ENCODE measurements at places on chromosomes 6 and 20.

DNA sequence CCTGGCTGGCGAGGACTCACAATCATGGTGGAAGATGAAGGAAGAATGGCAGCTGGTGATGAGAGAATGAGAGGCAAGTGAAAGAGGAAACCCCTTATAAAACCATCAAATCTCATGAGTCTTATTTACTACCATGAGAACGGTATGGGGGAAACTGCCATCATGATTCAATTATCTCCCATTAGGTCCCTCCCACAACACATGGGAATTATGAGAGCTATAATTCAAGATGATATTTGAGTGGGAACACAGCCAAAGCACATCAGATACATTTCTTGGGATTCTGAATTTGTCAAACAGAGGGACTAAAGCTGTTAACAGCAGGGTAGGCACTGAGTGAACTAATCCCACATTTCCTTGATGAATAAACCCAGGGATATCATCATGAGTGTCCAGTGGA lies 116.2 kb upstream of the PLCB4 start:
- no peak for DNase-seq

GRCh38 chr6:167662075-167662880 lies 164.4 kb upstream of the AFDN start:
- DNase-seq, result no peak

GRCh38 chr20:39294137-39294725 lies 332.1 kb downstream of the DHX35 start:
- no peak for DNase-seq

GRCh38 chr6:99138445-99138844 lies 190.7 kb upstream of the FBXL4 start:
- no peak for DNase-seq

DNA sequence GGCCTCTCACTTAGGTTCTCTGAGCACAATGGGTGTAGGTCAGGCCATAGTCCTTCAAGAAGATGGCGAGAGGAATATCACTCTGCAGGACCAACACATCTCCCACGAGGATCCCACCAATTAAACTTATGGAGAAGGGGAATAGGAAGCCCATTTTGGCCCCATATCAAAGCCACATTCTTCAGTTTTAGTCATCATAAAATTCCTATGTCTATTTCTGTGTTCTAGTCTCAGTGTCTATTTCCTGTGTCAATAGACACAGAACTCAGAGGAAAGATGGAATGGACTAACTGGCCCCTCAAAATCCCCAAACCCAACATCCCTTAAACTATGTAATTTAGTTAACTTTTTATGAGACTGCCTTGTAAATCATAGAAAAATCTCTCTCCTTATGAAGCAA lies 216.8 kb downstream of the HACE1 start:
- DNase-seq, result no peak

- no peak for DNase-seq
Measured at GRCh38 chr6:15745781-15746180, 83.0 kb upstream of the DTNBP1 start.

DNA sequence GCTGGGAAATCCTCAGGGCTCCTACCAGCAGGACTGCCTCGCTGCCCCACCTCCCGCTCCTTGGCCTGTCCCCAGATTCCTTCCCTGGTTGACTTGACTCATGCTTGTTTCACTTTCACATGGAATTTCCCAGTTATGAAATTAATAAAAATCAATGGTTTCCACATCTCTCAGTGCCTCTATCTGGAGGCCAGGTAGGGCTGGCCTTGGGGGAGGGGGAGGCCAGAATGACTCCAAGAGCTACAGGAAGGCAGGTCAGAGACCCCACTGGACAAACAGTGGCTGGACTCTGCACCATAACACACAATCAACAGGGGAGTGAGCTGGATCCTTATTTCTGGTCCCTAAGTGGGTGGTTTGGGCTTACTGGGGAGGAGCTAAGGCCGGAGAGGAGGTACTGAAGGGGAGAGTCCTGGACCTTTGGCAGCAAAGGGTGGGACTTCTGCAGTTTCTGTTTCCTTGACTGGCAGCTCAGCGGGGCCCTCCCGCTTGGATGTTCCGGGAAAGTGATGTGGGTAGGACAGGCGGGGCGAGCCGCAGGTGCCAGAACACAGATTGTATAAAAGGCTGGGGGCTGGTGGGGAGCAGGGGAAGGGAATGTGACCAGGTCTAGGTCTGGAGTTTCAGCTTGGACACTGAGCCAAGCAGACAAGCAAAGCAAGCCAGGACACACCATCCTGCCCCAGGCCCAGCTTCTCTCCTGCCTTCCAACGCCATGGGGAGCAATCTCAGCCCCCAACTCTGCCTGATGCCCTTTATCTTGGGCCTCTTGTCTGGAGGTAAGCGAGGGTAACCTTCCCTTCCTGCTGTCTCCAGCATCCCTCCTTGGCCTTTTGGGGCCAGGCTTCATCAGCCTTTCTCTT lies at the start of gene CFB:
TSS of gene CFB (plus strand) at position 589 of the 863 bp plus-strand sequence. CDS start at position 716, 127 bp downstream.
- no peak for DNase-seq

DNA sequence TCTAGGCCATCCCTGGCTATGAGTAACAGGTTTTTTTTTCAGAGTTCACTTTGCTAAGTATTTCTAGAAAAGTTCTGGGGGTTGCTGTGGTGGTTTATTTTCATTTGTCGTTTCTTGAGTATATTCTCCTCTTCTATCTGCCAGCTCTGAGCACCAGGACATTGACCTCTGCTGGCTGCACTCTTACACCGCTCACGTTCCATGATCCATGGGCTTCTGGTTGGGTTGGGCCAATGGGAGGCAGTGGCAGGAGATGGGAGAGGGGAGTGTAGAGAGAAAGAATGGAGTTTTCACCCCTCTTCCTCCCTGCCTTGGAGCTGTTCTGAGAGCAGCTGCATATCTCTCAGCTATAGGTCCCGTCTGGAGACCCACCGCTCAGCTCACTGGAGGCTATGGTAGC lies 161.0 kb upstream of the ATXN1 start:
- DNase-seq, result no peak

- DNase-seq, result no peak
Measured at GRCh38 chr6:73586416-73586974, 65.7 kb upstream of the EEF1A1 start.

- no peak for DNase-seq
Measured at GRCh38 chr20:48126227-48126740, 341.0 kb upstream of the SULF2 start.

DNA sequence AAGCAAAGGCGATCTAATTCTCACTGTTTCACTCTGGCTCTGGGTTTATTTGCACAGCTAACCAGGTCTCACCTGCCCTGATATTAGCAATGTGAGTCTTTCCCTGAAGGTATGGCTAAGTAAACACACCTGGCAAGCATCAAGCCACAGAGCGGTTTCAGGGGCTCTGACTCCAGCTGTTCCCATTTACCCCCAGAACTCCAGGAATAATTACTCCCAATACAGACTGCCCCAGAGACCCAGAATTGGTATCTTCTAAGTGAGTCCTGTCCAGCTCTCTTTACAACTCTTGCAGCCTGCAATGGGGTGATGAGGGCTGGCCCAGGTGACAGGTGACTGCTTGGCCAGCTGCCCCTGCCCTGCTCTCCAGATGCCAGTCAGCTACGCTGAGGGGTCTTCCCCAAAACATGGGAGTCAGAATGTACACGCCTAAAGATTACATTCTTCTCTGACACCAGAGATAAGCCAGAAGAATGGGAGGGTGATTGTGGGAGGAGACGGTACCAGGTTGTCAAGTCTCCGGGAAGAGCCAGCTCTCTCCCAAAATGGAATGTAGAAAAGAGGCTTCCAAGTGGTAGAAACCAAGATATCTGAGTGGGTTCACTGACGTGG lies 4.9 kb upstream of the LRRN4 start:
- no peak for DNase-seq

DNA sequence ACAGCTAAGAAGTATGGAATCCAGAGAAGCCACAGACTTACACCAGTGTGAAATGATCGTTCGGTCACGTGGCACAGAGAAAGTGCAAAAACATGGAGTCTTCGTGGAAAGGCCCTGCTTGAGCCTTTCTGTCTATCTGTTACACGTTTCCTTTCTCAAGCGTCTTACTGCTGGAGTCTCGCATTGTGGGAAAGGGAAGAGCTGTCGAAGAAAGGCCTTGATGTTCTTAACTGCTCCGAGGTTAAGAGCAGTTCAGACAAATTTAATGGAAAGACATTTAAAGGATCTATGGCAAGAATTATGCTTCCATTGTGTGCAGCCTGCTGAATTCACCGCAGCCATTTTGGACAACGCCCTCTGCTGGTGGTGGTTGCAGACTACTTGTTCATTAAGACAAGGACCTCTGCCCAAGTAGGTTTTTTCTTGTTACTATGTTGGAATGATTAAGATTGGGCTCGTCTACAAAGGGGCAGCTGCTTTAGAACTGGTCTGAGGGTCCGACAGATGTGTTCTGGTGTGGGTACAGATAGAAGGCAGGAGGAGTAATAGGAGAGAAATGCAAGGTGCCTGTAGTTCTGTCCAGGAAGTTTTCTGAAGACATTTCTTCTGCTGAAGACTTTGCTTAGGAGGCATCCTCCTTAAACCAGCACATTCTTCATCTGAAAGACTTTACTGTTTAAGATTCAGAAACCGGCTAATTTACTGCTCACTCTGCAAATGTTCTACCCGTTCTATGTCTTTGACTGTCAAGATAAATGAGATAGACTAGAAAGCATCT lies 24.7 kb upstream of the CCN6 start:
- DNase-seq, result peak; percentile 60

GRCh38 chr20:24477831-24478547 lies 8.6 kb downstream of the SYNDIG1 start:
- no peak for DNase-seq

GRCh38 chr6:133701633-133702331 lies 187.1 kb upstream of the TCF21 start:
- DNase-seq, result no peak

GRCh38 chr6:155084431-155085123 lies 89.5 kb downstream of the TIAM2 start:
- DNase-seq, result no peak

GRCh38 chr6:138959521-138959920 lies 28.5 kb downstream of the REPS1 start:
- DNase-seq, result no peak

DNA sequence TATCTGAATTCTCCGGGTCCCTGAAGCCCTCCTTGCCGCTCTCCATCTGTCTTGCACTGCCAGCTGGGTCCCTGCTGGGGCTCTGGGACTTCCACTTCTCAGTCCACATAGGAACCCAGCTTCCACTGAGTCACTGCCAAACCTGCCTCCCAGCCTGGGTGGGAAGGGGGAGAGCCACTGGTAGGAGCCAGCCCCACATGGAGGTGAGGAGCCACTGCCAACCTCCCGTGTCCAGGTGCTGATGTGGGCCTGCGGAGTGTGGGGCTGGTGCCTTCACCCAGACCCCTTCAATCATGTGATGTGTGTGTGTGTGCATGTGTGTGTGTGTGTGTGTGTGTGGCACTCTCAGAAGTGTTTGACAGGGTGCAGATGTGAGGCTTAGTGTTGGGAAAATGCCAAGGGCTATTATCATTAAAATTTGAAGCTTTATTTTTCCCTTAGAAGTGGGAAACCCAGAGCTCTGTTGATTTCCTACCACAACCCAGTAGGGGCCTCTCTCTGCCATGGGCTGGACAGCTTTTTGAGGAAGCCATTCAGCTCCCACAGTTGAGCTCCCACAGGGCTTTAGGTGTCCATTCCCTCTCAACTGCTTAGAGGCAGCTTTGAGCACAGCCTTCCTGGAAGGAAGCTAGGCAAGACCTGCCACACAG lies 9.3 kb upstream of the SGK2 start:
- DNase-seq, result no peak

- no peak for DNase-seq
Measured at GRCh38 chr6:83921315-83921714, 61.8 kb downstream of the CYB5R4 start.

DNA sequence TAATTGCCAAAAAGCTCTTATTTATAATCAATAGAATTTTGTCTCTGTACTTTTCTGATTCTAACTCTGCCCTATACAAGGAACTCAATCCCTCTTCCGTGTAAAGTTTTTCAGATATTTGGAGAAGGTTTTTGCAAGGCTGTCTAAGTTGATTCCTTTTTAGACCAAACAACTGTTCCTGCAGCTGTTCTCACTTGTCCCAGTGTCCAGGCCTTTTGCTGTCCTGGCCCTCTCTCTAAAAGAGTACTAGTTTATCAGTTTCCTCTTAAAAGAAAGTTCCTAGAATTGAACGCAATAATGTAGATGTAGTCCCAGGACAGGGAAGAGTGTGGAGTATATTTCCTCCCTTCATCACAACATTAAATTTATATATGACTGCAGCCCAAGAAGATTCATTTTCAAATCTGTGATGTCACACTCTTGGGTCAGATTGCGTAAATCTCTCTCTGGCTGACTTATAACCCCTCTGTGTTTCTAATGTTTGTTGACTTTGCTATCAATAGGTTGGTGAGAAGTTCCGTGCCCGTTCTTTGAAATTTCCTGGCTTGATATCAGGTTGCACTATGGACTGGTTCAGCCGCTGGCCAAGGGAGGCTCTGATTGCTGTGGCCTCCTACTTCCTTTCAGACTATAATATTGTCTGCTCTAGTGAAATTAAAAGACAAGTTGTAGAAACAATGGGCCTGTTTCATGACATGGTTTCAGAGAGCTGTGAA lies 139.4 kb upstream of the GLP1R start:
- no peak for DNase-seq

- DNase-seq, result no peak
Measured at GRCh38 chr20:37651932-37652331, 41.9 kb upstream of the CTNNBL1 start.

DNA sequence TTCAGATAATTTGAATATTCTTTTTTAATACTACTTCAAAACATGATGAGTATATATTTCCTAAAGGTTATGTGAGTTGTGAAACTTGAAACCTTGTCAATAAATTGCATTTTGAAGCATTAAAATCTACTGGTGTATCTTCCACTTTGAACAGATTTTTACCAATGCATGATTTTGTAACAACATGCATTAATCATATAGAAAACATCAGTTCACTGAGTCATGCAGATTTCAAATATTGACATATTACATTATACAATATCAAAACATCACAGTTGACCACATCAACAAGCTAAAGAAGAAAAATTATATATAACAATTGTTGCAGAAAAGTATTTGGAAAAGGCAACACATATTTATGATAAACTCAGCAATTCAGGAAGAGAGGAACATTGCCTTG lies 158.1 kb downstream of the WDR27 start:
- no peak for DNase-seq

GRCh38 chr6:104771258-104771832 lies 88.4 kb downstream of the HACE1 start:
- DNase-seq, result no peak

GRCh38 chr6:56750686-56751085 lies 108.0 kb upstream of the DST start:
- DNase-seq, result no peak
